ENCODE measurements at places on chromosomes 1 and 21. TPM values are rescaled to one million over a fixed set of nuclear protein-coding genes. Genes with fewer than 3 reads are reported as not detected.

GRCh38 chr1:217270101-217270500 is 360.8 kb downstream of the GPATCH2 start:
- DNase-seq, result no peak

GRCh38 chr1:6603238-6603914 is 707 bp upstream of the KLHL21 start:
- DNase-seq, result peak; percentile 78

GRCh38 chr21:44932408-44933181 is 7.2 kb upstream of the SLX9 start:
- no peak for DNase-seq

- DNase-seq, result no peak
Measured at GRCh38 chr1:176602388-176603004, 139.5 kb downstream of the PAPPA2 start.

DNA sequence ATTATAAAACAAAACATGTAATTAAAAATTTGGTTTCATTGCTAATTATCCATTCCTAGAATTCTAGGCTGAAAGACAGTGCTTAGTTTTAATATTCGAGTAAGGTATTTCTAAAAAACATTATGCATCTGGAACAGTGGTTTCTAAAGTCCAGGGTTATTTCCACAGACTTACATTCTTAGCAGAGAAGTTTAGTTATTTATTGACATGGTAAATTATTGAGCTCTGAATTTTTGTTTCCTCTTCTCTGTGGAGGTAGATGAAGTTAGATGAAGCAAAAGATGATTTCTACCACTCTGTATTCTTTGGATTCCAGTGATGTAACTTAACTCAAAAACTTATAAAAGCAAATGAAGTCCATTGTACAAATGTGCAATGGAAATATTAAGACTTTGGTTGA is 709.4 kb downstream of the MRPL39 start:
- no peak for DNase-seq

DNA sequence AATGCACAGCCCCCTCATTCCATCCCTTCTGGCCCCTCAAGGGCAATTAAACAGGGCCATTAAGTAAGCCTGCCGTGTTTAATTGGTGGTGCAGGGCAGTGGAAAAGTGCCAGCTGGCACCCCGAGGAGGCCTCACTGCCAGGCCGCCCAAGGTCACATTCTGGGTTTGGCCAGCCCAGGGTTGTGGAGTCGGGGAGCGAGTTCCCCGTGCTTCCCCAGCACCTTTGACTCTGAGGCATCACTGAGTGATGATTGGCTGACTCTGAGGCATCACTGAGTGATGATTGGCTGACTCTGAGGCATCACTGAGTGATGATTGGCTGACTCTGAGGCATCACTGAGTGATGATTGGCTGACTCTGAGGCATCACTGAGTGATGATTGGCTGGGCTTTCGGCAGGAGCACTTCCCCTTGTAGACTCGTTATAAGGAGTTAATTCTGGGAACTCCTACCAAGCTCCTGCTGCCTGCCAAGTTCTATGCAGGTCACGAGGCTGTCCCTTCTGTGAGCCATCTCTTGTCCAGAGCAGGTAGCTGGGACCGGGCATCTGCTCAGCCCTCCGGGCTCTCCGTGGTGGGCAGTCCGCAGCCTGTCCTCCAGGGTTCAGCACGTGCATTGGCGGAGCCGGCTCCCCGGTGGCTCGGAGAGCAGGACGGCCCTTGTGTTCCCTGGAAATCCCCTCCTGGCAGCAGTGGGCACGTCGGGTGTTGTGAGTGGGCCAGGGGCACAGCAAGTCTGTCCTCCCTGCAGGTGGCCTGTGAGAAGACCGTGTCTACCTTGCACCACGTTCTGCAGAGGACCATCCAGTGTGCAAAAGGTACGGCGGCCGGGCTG is 20.9 kb downstream of the CSTB start:
- no peak for DNase-seq

- no peak for DNase-seq
Measured at GRCh38 chr1:221667504-221667903, 74.4 kb downstream of the DUSP10 start.

- DNase-seq, result no peak
Measured at GRCh38 chr1:241842565-241842964, 5.4 kb upstream of the EXO1 start.

- no peak for DNase-seq
Measured at GRCh38 chr21:35411434-35411833, 362.3 kb upstream of the RUNX1 start.

GRCh38 chr1:89786628-89787214 is 34.1 kb upstream of the LRRC8D start:
- no peak for DNase-seq

GRCh38 chr21:42343963-42344510 is 6.8 kb downstream of the TFF2 start:
- no peak for DNase-seq

DNA sequence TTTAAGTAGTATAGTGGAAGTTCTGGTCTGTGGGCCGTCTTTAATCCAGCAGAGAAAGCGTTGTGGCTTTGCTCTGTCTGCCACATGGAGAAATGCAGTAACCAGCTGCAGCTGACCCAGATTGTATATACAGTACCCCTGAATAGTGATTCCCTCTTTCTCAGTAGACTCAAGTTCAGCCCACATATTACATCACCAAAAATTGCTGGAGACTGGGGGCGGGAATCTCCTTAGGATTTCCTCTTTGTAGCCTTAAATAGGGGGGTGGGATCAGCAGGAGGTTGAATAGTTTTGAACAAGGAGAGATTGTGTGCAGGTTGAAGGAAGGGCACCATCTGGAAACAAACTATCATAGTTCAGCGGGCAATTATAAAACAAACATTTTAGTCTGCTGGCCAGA is at the start of gene ANGPTL1:
ANGPTL1 (minus strand) TSS at position 134 of the 400 bp plus-strand sequence. CDS start 5,301 bp downstream, outside the sequence.
- DNase-seq, result no peak

Gene ACTL8
- not detected for polyA plus RNA-seq

Gene THEMIS2
- polyA plus RNA-seq, result 5.1 TPM

Gene TDRD5
- polyA plus RNA-seq, result 0.07 TPM

Gene LCE1A
- not detected for polyA plus RNA-seq

Measured in right cardiac atrium (tissue), 5 donors.